GM10248 (cell line): ENCODE measurements at places on chromosomes 16 and 17.

DNA sequence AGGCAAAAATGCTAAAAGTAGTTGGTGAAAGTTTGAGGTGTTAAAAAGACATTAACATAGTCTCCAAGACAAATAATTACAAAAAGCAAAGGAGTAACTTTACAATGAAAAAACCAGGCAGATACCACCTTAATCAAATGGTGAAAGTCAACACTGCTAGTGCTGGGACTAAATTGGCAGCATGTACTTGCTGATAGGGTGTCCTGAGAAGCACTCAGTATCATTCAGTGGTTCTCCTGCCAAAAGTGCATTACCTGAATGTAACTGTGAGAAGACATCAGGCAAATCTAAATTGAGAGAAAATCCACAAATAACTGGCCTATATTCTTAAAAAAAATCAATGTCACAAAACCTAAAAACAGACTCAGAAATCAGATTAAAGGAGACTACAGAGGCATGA is 8.0 kb downstream of the KIAA0753 start:
- no peak for DNase-seq

- no peak for DNase-seq
These were observed 51.7 kb downstream of the ZFPM1 start for GRCh38 chr16:88504489-88505404.

DNA sequence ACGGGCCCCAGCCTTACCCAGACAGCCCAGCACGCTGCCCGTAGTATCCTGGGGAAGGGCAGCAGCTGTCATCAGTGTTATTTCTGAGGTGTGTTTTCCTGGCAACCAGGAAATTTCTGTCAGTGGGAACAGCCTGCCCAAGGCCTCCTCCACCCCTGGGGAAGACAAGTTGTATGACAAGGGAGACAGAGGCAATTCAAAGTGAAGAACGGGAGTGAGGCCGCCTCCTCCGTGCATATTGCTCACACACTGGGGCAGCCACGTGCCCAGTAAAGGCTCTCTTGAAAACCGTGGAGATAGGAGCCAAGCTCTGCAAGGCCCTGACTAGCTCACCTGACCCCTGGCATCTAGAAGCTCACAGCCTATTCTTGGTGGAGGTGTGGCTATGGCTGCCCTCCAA is 57.6 kb downstream of the RAI1 start:
- DNase-seq, result no peak

DNA sequence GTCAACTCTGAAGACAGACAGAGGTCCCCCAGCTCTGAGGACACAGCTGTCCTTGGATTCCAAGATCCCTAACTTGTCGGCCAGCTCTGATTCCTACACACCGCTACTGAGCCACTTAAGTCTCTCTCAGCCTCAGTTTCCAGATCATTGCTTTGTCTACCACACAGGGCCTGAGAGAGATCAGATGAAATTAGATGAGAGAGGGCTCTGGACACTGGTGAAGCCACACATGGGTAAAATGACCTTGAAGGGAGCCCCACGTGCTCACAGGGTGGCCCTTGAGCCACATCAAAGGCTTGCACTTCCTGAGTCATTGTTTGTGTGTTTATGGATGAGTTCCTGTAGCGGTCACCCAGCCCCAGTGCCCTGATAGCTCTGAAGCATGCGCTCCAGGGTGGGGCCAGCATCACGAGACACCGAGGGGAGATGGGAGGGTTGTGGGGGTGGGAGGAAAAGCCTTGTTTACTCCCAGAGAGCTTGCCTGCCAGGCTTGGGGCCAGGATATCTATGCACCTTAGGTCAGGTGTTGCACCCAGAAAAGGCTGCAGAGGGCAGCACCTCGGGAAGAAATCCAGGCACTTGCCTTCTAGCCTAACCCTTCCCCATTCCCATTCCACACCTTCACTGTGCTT is 32.7 kb upstream of the SLC6A2 start:
- DNase-seq, result no peak

DNA sequence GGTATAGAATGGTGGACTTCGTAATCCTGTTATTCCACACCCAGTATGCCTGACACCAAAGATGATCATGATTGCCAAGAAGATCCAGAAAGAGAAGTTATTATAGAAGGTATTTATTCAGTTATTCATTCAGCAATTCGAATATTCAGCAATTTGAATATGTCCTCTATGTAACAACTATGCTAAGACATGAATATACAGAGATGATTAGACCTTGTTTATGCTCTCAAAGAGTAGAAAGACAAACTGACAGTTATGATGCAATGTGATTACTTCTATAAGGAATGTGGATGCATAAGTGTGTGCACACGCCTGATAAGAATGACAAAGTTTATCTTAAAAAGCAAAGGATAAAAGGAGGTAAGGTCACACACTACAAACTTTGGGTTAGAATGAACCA is 218.1 kb downstream of the CDH11 start:
- DNase-seq, result no peak

DNA sequence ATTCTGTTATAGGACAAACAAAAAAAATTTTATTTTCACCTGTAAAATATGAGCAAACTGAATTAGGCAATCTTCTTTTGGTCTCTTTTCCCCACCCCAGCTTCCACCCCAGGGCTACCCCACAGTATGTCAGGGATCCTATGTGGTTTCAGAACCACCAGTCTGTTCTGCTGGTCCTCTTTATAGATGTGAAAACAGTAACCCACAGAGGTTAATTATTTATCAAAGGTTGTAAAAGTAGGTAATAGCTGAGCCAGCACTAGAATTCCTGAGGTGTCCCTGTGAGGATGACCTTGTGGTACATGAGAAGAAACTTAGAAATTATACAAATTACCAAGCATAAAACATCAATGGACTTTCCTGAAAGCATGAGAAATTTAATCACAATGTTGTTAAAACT is 428.7 kb downstream of the CNTNAP4 start:
- no peak for DNase-seq

DNA sequence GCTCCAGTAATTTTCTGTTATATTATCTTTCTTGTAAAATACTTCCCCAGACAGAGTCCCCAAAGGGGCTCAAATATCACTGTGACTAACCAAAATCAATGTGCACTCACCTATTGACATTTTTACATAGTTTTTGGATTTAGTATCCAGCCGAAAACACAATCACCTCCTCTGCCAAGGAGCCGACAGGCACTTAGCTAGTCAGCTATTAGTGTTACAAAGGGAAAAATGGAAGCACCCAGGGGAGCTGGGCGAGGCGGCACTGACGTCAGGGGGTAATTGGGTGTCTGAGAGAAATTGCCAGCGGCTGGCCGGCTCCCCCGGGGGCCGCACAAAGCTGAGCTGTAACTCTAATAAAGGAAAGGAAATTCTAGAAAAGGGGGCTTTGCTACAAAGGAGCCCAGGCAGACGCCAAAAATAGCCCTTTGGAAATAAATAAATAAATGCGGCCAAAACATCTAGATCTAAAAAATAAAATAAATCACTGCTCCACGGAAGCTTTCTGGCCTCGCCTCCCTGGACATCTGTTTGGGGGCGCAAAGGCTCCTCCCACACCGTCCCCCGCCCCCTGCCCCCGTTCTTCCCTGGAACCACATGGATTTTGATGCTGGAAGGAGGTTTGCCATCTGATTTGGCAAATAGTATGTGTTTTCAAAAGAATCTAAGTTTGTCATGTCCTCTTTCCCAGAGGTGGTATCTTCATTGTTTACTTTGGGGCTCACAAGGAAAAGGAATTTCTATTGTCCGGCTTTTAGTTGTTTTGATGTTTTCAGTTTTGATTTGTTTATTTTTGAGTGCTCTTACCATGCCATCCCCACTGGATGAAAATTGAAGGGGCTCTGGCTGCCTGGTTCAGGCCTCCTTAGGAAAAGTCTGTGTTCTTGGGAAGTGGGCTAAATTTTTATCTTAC is 156.7 kb downstream of the ZNF423 start:
- no peak for DNase-seq

DNA sequence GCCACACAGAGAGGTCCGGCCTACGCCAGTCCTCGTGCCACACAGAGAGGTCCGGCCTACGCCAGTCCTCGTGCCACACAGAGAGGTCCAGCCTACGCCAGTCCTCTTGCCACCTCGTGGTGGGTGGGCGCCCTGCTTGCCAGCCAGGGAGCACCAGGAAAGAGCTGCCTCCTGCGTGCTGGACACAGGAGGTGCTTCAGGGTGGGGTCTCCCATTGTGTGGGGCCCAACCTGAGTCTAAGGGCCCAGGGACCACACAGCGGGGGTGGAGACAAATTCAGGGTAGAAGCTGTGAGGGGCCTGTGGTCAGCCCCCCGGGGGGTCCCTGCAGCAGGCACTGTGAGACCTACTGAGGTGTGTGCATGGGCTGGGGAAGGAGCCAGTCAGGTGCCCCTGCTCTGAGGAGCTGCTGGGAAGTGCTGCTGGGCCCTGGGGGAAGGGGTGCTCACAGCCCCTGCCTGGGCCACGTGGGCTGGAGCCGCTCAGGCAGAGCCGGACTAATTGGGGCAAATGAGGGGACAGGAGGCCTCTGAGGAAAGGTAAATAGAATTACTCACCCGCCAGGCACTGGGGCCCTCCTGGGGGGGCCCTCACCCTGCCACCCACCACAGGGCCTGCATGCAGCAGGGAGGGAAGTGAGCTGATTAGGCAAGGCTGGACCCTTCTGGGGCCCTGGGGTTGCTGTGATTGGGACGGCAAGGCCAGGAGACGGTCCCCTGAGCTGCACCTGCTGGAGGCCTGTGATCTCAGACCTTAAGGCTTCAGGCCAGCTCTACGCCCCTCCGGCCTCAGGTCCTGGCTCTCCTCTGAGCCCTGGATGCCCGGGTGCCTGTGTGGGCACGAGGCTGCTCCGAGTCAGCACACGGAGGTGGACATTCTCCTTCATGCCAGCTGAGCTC is 11.0 kb downstream of the GCGR start:
- DNase-seq, result no peak

- no peak for DNase-seq
These were observed 2.8 kb downstream of the IGFALS start for GRCh38 chr16:1790611-1791255.

DNA sequence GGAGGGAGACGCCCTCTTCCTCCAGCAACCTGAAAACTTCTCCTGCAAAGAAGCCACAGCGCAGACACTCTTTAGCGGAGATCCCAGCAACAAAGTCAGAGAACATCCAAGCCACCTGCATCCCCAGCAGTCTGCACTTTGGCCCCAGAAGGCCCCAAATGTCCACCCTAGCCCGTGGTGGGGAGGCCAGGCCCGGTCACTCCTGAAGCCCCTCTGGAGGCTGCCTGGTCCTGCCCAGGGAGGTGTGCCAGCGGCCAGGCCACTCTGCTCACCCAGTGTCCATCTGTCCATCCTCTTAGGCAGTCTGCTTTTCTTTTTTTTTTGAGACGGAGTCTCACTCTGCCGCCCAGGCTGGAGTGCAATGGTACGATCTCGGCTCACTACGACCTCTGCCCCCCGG is 5.4 kb downstream of the HAGHL start:
- DNase-seq, result no peak

GRCh38 chr17:49616086-49616485 is 40.4 kb downstream of the NXPH3 start:
- DNase-seq, result no peak

- no peak for DNase-seq
These were observed 27.6 kb upstream of the ETV4 start for GRCh38 chr17:43573579-43574321.

DNA sequence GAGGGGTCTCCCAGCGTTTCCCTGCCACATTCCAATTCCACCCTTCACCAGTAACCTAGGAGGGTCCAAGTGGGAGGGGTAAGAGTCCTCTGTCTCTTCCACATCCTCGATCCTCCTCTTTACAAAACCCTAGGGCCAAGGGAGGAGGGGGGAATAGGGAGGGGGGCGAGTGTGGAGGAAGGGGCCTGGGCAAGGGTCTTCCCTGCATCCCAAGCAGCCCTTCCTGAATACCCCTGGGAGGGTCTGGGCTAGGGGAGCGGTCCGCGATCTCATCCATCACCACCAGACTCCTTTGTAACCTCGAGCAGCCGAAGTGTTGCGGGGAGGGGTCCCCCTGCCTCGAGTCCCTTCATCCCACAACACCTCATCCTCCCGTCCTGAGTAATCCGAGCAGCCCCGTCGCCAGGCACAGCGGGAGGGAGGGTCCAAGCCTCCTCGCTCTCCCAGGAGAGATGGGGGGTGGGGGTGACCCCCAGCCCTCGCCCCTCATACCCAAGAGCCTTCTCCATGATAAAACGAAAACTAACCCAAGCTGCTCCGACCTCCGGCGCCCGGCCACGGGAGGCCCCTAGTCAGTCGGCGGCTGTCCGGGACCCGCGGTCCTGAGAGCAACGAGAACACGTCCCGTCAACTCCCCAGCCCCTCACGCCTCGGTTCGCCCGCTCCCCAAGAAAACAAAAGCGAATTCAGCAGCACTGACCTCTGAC is 502 bp downstream of the SMPD3 start:
- DNase-seq, result no peak

GRCh38 chr16:7938175-7938574 is 605.5 kb downstream of the RBFOX1 start:
- DNase-seq, result no peak

DNA sequence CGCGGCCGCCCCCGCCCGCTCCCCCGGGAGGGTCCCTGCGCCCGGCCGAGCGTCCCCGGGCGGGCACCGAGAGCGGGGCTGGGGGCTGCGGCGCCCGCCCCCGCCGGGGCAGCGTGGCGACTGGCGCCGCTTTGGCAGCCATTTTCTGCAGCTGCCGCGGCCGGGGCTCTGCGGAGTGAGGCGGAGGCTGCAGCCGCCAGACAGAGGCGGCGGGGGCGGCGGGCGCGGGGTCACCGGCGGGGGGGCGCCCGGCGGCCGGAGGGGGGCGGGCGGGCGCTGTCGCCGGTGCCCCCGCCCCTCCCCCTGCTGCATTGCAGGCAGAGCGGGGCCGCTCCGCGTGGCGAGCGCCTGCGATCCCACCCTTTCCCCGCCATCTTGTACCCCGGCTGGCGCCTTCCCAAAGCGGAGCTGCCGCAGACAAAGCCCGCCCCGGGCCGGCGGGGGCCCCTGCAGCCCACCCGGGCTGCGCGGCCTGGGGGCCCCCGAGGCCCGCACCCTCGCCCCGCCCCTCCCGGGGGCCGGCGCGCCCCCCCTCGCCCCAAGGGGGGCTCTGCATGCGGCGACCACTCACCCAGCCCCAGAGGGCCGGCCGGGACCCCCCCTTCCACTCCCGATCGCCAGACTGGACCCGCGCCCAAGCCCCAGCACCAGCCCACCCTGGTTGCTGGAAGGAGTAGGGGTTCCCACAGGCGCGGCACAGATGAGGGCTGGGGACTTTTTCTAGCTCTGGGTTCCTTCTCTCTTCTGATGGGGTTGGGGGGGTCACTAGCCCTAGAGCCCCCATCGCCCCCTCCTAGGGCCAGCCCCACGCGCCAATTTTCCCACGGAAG is 16.6 kb upstream of the CBX8 start:
- DNase-seq, result no peak

DNA sequence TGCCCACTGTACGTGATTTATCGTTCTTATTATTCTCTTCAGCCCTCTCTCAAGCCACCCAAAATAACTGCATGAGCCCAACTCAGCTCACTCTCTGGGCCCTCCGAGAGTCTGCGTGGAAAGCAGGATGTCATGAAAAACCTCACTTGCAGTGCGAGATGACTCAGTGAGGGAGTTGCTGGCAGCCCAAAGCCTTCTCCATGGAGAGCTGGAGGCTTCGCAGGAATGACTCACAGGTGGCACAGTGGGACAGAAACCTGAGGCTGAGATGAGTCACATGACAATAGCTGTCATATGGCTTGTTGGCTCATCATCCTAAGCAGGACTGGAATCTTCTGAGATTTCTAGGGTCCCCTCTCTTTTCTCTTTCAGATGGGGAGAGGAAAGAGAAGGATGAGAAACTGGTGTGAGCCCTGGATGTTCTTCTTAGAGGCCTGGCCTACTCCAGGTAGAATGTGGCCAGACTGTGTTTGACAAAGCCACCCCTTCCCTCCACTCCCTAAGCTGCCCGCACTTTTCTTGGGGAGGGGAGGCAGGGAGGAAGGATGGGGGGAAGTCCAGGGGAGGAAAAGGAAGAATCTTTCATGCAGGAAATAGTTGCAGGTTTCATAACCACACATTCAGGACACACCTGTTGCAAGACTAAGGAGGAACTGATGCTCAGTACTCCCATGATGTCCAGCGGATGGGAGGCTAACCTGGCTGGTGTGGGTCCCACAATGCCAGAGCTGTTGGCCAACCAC is 160.6 kb upstream of the RPL38 start:
- DNase-seq, result no peak
